DMS79 treated with DMSO at 0.1 percent for 48 hours (cell line): ENCODE measurements at places on chromosomes 3 and 15.

GRCh38 chr15:88493844-88494243 is 26.3 kb downstream of the MRPS11 start:
- no peak for DNase-seq

- peak; percentile 66 for DNase-seq
These were observed at the start of gene SNRPA1 for GRCh38 chr15:101294731-101295606. Gene SNRPA1 (minus strand): TSS chr15:101295248. CDS start chr15:101295178, 70 bp downstream.

DNA sequence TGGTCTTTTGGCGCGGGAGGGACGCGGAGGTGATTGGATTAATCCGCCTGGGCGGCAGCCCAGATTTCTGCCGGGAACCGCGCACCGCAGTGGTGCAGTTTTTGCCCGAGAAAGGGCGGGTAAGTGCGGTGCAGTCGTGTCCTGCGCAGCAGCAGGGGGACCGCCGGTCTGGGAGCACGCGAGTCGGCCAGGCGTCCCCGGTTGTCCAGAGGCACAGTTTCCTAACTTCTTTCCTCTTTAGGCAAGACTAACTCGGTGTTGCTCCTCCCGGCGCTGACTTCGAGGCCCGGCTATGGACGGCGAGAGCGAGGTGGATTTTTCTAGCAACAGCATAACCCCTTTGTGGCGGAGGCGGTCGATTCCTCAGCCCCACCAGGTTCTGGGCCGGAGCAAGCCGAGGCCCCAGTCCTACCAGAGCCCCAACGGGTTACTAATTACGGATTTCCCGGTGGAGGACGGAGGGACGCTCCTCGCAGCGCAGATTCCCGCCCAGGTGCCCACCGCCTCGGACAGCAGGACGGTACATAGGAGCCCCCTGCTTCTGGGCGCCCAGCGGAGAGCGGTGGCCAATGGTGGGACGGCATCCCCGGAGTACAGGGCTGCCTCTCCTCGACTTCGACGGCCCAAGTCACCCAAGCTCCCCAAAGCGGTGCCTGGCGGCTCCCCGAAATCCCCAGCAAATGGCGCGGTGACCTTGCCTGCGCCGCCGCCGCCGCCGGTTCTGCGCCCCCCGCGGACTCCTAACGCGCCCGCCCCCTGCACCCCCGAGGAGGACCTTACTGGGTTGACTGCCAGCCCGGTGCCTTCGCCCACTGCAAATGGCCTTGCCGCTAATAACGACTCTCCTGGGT is 736 bp downstream of the ARHGEF26 start:
- peak; percentile 44 for DNase-seq

DNA sequence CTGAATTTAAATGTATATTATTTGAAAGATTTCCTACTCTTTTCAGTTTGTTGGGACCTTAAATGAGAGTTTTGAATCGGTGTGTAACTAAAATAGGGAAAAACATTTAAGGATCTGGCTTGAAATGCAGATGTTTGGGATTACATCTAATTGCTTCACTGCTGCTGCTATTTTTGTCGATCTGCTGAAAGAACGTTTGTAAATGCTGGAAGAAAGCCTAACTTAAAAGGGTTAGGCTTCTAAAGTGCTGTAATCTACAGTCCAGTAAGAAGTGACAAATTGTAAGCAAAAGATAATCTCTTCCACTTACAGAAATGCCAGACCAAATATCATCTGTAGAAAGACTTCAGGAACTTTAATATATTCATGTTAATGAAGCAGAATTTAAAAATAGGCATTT is 691.6 kb downstream of the ZNF385D start:
- DNase-seq = no peak

GRCh38 chr15:77503240-77503639 is 82.6 kb downstream of the HMG20A start:
- no peak for DNase-seq

DNA sequence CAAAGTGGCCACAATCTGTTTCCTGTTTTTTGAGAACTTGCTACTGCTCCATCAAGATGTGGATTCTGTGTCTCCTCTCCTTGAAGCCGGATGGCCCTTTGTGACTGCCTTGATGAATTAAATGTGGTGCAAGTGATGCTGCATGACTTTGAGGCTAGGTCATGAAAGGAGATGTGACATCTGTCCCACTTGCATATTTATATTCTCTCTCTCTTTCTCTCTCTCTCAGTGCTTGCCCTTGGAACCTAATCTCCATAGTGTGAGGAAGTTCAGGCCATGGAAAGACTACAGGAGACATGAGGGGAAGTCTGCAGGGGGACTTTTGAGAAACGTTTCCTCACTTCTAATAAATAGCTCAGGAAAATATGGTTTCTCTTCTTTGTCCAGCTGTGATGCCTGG is 50.0 kb upstream of the ADPGK start:
- no peak for DNase-seq

DNA sequence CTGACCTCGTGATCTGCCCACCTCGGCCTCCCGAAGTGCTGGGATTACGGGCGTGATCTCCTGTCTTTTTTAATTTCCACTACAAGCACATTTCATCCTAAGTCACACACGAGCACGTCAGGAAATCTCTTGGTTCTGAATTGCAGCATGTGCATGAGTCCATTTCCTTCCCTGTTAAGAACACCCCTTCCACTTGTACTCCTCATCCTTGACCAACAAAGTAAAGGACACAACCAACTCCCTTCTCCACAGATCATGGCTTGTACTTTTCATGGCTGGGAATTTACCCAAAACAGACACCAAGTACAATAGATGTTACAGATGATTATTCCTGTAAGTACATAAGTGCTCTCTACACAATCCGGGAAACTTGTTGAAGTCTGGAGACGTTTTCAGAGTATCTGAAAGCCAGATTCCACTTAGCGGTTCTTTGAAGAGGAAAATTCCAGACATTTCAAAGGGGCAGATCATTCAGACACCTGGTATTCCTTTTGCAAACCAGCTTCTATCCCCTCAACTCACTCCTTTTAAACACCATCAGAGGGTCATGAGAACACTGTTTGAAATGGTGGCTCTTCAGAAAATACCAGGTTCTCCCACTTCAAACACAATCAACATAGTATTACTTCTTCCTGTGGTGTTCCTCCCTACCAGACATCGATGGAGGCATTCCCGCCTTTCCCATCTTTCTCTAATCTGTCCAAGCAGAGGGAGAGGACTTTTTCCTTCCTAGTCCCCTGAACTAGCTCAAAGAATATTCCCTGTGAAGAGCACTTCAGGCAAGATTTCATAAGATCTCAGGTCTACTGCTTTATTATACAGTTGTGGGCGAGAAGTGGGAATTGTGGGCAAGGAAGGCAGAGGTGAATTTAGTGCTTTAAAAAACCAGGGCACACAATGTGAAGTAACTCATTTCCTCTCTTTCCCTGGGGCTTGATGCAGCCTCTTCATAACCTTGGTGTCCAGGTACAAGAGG is 80.1 kb upstream of the TSC22D2 start:
- DNase-seq = peak; percentile 83
